ENCODE measurements at places on chromosomes 16 and 17.

DNA sequence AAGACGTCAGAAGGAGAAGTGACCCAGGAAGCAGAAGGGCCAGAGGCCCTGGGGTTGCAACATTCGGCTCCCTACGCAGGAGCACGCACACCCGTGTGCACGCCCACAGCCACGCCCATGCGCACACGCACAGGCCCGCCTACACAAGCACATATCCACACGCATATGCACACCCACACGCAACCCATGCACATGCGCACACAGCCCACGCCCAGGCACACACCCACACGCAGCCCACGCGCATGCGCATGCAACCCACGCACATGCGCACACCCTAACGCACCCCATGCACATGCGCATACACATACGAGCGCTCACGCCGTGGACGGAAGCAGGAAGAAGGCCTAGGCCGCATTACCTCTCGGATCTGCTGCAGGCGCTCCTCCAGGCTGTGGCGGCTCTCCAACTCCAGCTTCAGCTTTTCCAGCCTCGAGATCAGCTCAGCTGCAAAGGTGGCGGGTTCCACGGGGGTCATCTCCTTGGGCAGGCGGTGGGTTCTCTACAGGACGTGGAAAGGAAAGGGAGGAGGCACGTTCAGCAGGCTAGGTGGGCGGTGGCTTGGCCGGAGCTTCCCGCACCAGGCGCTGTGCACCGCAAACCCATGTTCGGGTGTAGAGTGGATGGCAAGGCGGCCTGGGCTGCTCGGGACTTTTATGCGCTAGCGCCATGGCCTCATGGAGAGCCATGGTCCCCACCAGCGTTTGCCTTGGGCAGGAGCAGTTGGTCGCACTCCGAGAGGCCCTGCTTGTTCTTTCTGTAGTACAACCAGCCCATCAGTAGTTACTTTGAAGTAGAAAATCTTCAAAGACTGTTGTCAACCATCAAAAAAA lies 23.4 kb downstream of the AXIN2 start:
- DNase-seq: no peak

DNA sequence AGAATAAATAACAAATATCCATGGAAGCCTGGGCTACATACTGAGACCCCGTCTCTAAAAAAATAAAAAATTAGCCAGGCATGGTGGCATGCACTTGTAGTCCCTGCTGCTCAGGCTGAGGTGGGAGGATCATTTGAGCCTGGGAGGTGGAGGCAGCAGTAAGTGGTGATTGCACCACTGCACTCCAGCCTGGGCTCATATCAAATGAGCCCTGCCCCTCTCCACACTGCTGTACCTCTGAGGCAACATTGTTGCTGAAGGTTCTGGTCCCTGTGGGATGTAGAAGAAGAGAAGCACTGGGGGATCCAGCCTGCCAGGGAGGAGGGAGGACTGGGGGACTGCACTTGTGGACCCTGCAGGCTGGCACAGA lies 11.4 kb upstream of the ARHGAP23 start:
- peak; percentile 25 for DNase-seq

DNA sequence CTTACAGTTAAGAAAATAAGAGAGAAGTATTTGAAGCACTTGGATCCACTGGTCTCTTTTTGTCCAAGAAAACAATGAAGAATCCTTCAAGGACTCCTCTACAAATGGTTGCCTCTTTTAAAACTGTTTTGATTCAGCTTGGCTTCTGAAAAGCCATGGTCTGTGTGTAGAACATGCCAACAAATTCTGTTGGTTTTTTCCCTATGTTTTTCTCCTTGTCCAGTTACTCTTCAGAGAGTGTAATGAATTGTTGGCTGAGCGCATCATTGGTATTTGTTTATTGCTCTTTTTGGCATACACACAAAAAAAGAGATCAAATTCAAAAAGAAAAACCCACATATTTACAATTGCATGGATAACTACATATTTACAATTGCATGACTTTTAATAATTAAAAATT lies at the start of gene ABCA10:
TSS of gene ABCA10 (minus strand) at position 249 of the 400 bp plus-strand sequence. CDS start 3,466 bp downstream, outside the sequence.
- DNase-seq: no peak

GRCh38 chr17:40937384-40937819 lies at the start of gene KRT23:
Gene KRT23 (minus strand): TSS chr17:40937646. CDS start chr17:40936603, 1,043 bp downstream.
- no peak for DNase-seq

DNA sequence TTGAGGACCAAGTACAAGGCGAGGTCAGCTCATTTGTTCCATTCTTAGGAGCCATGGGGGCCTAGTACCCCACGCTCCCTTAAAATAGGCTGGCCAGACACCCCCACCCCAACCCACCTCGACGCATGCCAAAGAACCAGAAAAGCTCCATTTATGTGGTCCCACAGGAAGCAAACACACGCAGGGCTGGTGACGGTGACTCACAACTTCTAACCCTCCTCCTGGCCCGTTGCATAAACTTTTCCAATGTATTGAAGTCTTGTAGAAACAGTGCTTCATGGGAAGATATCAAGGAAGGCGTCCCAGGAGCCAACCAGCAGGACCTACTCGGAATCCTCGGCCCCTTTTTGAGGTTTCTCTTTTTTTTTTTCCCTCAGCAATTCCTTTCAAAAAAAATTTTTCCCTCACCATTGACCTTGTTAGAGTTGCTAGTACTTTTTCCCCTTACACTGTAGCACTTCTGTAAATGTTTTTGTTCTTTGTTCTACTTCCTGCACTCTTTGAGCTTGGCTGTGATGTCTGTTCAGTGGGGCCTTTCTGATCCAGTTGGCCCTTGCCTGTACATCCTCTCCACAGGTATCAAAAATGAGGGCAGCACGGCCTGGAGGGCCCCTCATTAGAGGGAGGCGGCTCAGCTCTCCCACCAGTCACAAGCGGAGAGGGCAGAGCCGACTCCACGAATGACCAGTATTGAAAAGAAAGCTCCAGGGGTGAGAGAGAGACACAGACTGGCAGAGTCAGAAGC lies 208.3 kb downstream of the RGS9 start:
- DNase-seq: no peak

- no peak for DNase-seq
Measured at GRCh38 chr16:11377154-11377553, 31.9 kb downstream of the RMI2 start.

DNA sequence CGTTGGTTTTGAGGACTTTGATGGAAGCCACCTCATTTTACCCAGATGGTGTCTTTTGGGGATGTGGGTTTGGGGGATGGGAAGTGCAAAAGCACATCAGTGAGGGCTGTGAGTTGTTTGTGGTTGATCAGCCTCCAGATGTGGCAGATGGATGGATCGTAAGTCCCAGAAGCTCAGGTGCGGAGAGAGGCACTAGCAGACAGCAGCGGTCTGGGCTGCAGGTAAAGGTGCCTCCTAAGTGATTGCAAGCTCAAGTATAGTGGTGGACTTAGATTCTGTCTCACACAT lies 18.0 kb downstream of the HS3ST3B1 start:
- no peak for DNase-seq
